ENCODE measurements at places on chromosomes 2 and 18.

- no peak for DNase-seq
Observed at GRCh38 chr18:25425024-25425423, 73.1 kb upstream of the ZNF521 start.

GRCh38 chr18:21085579-21086166 lies 25.9 kb downstream of the ROCK1 start:
- DNase-seq = no peak

GRCh38 chr2:202064171-202064880 lies 8.7 kb upstream of the KIAA2012 start:
- no peak for DNase-seq

DNA sequence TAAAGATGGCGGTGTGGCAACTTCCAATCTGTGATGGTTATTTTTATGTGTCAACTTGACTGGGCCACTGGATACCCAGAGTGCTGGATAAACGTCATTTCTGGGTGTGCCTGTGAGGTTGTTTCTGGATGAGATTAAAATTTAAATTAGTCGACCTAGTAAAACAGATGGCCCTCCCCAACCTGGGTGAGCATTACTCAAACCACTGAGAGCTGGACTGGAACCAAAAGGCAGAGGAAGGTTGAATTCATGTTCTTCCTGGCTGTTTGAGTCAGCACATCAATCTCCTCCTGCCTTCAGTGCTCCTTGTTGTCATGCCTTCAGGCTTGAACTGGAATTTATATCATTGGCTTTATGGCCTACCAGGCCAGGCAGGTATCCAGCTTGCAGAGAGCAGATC lies 190.8 kb upstream of the RGPD4 start:
- DNase-seq = peak; percentile 6

DNA sequence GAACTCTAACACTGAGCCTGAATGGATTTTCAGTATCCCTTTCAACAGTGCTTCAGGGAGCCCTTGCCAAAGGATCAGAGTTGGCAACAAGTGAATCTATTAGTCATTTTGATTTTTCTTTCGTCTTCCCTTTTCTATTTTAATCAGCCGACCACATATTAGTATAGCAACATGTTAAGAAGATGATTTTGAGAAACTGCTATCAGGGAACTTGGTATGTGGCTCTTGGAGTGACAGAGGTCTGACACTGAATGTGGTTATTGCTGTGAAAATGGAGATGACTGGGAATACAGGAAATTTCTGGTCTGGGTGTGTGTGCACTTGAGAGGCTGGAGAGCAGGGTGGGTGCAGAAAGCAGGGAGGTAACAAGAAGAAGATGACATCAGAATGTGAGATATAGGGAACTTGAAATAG lies 28.7 kb upstream of the IL1RL1 start:
- DNase-seq = no peak

- peak; percentile 16 for DNase-seq
Observed at GRCh38 chr2:898319-898718, 52.3 kb upstream of the SNTG2 start.

DNA sequence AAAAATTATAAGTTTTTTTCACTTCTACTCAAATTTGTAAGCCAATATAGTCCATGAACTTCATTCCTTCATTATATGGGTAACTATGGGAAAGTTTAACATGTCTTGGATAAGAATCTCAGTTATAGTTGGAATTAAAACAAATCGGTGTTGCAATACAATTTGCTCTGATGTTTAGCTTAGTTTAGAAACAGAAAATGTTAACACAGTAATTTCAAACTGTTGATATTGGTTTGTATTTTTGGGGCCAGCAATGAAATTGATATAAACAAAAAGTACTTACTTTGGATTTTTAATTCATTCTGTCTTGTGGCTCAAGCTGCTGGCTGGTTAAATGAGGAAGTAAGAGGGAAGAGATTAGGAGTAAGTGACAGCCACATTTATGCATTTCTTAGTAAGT lies 368.5 kb upstream of the NT5C1B start:
- no peak for DNase-seq

DNA sequence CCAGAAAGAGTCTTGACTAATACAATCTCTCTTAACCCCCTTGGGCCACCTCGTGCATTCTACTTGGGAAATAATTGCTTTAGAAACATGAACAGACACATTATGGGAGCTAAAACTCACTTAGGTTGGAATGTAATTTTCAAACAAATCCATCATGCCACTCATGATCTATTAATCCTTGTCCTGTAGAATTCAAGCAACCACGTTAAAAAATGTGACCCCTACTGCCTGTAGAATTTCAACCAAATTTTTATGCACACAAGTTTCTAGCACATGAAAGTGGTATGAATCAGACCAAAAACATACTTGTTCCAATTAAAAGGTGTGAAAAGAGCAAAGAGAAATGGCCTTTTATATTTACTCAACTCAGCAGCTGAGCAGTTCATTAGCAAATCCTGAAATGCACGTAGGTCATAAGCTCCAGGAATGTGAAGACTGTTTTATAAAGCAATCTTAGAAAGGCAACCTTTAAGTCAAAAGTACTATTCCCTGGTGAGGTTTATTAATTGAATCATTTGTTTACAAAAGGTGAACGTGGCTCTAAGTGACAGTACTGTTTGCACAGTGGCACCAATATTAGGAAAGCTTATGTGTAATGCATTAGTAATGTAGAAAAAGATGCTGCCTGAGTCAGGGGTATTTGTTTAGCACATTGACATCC lies 459.4 kb upstream of the UBE2E3 start:
- DNase-seq = no peak

DNA sequence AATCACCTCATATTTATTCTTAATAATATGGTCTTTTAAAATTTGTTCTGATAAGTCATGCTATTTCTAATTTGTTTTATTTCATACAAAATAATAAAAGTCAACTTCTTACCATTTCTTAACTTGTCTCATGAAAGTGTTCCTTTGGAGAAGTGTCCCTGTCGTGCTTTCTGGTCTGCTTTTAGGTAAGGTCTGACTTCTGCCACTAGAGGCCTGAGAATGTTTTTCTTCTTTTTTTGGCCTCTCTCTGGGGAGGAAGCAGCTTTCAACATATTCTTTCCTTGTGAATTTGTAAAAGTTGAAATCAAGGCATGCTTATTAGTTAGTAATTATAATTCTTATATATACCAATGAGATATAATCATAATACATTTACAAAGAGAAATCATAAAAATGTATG lies 39.4 kb downstream of the MAP2 start:
- DNase-seq = peak; percentile 42

DNA sequence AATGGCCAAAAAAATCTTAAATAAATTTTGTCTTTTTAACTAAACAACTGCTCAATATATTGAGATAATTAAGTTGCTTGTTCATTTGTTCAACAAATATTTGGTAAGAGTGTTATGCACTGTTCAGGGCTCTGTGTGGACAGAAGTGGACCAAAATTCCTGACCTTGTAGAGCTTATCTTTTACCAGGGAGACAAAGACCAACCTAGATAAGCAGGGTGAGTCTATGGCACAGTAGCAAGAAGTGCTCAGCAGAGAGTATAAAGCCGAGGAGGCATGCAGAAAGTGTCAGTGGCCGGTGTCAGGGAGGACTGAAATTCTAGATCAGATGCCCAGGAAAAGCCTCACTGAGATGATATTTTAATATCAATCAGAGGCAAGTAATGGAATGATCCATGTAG lies 2.6 kb downstream of the RAB27B start:
- DNase-seq = no peak

GRCh38 chr2:131588152-131588873 lies 60.6 kb downstream of the CCDC74A start:
- no peak for DNase-seq

DNA sequence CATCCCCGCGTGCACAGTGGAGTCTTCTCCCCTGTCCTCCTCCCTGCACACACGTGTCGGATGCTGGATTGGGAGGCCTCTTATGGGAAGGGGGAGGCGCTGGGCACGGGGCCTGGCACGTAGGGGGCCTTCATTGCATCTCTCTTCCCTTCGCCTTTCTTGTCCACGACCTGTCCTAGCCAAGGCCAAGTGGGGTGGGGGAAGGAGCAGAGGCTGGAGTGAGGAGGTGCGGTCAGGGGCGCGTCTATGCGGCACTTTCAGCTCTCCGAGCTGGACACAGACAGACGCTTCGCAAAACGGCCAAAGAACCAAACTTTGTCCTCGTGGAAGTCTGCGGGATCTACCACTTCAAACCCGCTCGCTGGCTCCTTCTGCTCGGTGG lies 13.4 kb downstream of the ALPG start:
- DNase-seq = no peak

DNA sequence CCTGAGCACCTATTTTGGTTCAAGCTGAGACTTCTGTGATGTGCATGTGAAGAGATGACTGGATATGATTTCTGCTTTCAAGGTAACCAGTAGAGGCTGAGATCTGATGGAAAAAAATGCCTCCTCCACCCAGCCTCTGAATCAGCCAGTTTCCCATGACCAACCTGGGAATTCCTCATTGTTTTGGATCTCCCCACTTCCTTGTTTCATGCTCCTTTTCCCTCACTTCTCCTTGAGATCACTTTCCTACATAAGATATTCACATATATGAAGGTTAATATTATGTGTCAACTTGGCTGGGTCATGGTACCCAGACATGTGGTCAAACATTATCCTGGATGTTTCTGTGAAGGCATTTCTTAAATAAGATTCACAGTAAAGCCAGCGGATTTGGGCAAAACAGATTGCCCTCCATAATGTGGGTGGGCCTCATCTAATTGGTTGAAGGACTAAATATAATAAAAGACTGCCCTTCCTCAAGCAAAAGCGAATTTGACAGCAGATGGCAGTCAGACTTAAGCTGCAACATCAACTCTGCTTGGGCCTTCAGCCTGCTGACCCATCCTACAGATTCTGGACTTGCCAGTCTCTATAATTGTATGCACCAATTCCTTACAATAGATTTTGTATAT lies 379.4 kb downstream of the TNS1 start:
- no peak for DNase-seq

DNA sequence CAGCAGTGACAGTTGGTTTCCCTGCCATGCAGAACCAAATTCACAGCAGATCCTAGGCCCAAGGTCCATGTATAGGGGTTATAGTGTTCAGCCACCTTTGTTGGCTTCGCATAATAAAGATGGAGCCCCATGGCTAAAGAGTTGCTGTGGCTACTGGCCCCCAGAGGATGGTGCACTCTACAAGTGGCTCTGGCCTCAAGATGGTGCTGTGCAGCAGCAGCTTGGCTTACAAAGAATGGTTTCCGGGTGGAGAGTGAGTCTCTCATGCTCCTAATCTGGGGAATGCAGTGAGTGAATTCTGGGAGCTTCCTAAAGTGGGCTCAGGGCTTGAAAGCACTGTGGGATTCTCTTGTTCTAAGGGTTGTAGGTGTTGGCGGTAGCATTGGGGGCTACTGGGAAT lies 1199.7 kb downstream of the CNTNAP5 start:
- no peak for DNase-seq

GRCh38 chr2:190343089-190343535 lies 277 bp upstream of the INPP1 start:
- DNase-seq = peak; percentile 14

DNA sequence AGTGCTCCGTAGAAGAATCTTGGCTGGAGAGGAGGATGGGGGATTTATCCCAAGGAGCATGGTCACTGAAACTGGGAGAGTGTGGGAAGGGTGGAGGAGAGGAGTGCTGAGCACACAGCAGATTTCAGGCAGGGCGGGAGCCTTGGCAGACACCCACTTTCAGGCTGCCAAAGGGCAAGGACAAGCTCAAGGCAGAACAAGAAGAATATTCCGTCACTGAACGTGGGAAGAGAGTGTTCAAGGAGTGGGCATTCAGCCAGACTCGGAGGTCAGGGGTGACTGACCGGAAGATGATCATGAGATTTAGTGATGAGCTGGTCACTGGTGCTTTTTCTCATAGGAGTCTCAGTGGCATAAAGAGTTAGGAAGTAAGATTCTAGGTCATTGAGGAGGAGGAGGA lies 136.2 kb upstream of the RASGRP3 start:
- DNase-seq = no peak

DNA sequence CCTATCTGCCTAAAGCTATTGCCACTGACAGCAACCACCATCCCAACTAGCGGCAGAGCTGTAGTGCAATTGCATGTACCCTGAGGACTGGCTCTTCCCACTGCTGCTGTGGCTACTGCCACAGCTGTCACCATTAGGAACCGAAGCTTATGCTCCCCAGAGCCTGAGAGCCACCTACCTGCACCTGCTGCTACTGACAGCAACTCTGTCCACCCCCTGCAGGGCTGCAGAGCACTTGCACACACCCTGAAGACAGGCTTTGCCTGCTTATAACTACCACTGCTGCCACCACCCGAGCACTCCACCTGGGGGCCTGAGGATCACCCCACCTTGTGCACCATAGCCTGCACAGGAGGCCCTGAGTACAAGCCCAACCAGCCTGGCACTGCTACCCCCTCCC lies 217.6 kb upstream of the FOSL2 start:
- peak; percentile 67 for DNase-seq

GRCh38 chr2:12896318-12896982 lies 179.7 kb downstream of the TRIB2 start:
- no peak for DNase-seq

DNA sequence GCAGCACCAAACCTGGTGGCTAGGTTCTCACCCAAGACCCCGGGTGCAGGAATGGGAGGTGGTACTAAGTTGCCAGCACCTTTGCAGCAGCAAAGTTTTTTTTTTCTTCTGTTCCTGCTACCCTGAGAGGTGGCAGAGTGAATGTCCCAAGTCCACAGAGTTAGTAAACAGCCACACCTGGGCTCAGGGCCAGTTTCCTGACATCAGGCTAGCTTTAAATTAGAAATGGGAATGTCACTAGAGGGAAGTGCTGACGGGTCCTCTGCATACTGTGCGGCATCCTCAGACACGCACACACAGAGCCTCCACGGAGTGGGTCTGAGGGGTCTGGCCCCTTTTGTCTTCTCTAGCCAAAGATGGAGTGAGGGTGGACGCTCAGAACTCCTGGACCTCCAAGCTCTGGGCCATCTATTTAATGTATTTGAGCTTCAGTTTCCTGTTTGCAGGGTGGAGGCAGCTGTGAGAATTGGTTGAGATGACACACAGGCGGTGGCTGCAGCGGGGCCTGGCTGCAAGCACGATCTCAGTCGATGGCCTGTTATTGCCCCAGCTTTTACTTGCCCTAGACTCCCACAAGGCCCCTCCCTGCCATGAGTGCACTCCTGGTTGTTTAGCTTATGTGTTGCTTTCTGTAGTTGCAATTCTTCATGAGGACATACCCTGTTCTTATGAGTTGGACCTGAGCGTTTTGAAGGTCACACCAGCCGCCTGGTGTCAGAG lies 751.4 kb upstream of the HS6ST1 start:
- DNase-seq = no peak

DNA sequence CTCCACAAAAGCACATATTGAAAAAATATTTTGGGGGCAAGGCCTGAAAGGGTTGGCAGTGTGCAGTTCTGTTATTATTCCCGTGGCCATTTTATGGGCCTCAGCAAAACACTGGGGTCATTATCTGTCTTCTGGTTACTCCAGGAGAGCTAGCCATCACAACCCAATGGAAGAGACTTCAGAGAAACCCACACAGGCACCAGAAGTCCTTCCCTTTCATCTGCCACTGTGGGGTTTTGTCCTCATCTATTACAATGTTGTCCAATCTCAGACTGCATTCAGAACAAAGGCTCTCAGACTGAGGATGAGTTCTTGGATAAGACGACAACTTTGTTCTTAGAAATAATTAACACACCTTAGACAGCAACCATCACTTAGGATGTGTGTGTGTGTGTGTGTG lies 98.4 kb downstream of the PIEZO2 start:
- DNase-seq = no peak

GRCh38 chr2:224999754-225000153 lies 42.5 kb downstream of the DOCK10 start:
- no peak for DNase-seq

GRCh38 chr2:40360652-40361051 lies 91.2 kb downstream of the SLC8A1 start:
- no peak for DNase-seq

GRCh38 chr2:189999661-190000060 lies 62.9 kb downstream of the MSTN start:
- no peak for DNase-seq

Measured in NCI-H2171 treated with DMSO at 0.1 percent for 48 hours (cell line).